ENCODE measurements at places on chromosomes 4 and X.

GRCh38 chr4:156021298-156021697 is 67.6 kb upstream of the CTSO start:
- DNase-seq = no peak

- no peak for DNase-seq
Observed at GRCh38 chrX:97728215-97728614, 844.5 kb downstream of the RPA4 start.

- DNase-seq = no peak
Observed at GRCh38 chrX:115236560-115236959, 2.7 kb upstream of the LRCH2 start.

- peak; percentile 26 for DNase-seq
Observed at GRCh38 chrX:74923942-74924448, 1.3 kb downstream of the NEXMIF start.

DNA sequence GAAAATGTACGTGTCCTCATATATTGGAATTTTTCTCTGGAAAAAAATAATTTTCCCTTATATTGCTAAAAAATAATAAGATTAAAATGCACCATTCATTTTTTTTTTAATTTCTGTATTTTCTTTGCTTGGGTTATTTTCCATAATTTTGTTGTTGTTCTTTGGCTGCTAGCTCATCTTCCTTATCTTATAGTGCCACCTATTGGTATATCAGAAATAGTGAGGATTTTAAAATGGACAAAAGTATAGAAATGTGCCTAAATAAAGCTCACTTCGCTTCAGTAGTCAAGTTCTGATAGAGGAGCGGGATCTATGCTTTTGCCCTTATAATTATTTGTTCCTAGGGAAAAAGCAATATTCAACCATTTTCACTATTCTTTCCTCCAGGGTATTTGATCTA is 134.8 kb downstream of the NAP1L3 start:
- no peak for DNase-seq

GRCh38 chrX:107324493-107325310 is 118.3 kb downstream of the DNAAF6 start:
- peak; percentile 6 for DNase-seq

DNA sequence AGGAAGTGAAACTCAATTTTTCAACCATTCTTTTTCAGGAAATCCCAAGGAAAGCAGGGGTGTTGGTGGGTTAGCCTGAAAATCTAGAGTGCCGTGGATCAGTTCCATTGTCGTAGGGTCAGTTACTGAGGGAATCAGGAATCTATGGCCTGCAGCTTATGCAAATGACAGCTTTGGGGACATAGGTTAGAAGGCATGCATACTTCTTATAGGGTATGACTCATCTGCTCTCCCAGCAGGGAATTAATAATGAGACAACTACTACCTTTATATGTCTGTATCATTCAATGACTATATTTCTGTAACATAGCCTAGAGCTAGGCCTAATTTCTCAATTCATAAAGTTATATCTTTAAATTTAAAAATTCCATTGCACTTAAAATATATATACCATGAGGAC is 36.6 kb downstream of the ZNF41 start:
- DNase-seq = no peak

DNA sequence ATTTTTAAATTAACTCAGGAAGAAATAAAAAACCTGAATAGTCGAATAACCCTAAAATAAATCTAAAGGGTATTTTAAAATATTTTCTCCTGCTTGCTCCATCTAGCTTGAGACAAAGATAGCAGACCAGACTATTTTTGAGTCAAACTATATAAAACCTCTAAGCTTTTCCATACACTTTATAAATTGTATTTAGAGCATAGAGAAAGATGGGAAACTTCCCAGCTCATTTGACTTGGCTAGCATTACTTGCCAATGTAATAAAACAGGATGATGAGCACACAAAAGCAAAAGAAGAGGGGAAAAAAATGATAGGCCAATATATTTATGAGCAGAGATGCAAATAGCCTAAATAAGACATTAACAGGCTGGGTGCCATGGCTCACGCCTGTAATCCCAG is 117.1 kb downstream of the ANAPC4 start:
- DNase-seq = no peak

- no peak for DNase-seq
Observed at GRCh38 chrX:11566173-11566572, 99.5 kb downstream of the ARHGAP6 start.

DNA sequence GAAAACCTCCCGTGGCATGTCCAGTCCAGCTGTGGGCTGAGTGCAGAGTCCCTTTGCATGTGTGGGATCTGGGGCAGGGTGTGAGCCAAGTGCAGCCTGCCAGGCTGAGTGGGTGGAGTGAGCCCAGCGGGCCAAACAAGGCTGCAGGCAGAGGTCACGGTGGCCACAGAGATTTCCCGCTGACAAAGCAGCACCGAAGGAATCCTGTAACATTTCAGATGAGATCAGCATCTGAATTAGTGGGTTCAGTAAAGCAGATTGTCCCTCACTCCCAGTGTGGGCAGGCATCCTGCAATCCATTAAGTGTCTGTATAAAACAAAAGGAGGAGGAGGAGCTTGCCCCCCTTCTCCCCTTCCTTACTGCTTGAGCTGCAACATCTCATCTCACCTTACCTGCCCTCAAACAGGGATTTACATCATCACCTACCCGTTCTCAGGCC is 324.4 kb downstream of the FAT4 start:
- no peak for DNase-seq

- DNase-seq = no peak
Observed at GRCh38 chr4:8197521-8197920, 1.6 kb upstream of the SH3TC1 start.

DNA sequence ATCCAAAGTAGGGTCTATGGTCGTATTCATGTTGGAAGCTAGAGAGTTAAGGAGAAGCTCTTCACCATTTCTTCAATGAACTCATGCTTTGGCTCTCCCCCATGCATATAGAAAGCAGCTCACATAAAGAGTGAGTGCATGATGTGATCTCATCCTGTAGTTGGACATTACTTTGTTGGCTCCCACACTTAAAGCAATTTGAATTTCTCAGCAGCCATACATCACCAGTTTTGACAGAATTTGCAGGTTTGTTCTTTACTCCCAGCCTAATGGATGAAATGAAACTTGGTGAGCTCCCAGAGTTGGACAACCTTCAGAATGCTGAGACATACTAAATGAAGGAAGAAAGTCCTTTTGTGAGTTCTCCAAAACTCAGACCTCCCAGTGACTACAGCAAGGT is 613.5 kb downstream of the IQCM start:
- no peak for DNase-seq

GRCh38 chrX:24117258-24117657 is 32.3 kb upstream of the ZFX start:
- no peak for DNase-seq

Measured in NCI-H774 (cell line).